Right kidney (tissue), 9 donors: ENCODE measurements at places on chromosomes 2 and 18.

GRCh38 chr2:5991305-5991968 lies 299.3 kb downstream of the SOX11 start:
- no peak for DNase-seq

GRCh38 chr2:128783896-128784295 lies 465.2 kb upstream of the HS6ST1 start:
- DNase-seq = no peak

GRCh38 chr2:53021828-53022227 lies 745.8 kb upstream of the CHAC2 start:
- no peak for DNase-seq

- no peak for DNase-seq
These were observed 52.9 kb downstream of the CRACDL start for GRCh38 chr2:98882971-98883779.

- DNase-seq = no peak
These were observed 26.9 kb upstream of the CDH19 start for GRCh38 chr18:66630831-66631230.

GRCh38 chr2:187525163-187525900 lies 28.9 kb downstream of the TFPI start:
- DNase-seq = no peak

GRCh38 chr18:43572163-43572562 lies 294.9 kb upstream of the SYT4 start:
- DNase-seq = no peak

DNA sequence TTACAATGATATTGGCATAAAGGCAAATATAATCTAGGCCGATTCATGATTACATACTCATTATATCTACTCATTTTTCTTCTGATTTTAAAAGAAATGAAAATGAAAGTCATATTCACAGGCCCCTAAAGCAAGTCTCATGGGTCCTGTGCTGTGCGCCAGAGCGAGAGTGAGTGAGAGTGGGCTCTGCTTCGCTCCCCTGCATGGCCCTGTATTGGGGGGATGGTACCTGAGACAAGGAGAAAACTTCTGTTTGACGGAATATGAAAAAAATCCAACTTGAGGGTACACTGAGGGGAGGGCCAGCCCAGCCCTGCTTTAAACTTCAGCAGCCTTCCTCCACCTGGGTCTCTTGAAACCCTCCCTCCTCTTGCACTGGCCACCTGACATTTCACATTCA lies 81.4 kb upstream of the RGPD5 start:
- no peak for DNase-seq

DNA sequence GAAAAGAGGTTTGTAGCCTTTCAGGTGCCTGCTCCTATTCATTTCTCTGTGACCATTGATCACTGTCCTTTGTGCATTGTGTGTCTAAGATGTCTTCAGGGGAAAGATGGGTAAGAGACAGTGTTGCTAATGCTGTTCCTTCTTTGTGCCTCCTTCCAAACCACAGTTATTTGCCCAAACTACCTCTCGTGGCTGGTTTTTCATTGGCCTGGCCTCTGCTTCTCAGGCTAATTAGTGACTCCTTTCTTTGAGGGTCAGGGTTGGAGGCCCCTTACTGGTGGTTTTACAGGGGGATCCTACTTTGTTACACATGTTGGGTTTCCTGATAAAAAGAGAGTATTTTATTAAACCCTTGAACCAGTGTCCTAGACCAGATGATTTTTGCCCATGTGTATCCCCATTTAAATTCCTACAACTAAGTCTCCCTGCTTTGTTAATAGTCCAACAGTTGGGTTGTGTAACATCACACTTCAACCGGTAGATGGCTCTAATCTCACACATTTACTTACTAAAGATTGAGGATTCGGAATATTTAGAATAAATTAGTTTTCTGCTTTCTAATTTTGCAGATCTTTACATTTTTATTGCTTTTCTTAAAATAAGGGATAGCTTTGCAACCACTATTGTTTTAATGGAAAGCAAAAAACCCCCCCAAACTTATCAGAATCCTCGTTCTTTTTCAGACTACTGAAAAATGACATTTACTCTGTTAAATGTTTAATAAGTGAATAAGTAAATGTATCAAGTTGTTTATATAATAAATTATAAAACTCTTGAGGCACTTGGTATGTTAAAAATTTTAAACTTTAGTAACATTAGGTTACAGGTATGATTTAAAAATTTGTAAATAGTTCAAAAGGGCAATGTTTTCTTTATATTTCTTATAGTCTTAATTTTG lies 2.4 kb downstream of the MARS2 start:
- peak; percentile 13 for DNase-seq

GRCh38 chr18:76213991-76214390 lies 281.1 kb downstream of the ZNF516 start:
- DNase-seq = no peak

DNA sequence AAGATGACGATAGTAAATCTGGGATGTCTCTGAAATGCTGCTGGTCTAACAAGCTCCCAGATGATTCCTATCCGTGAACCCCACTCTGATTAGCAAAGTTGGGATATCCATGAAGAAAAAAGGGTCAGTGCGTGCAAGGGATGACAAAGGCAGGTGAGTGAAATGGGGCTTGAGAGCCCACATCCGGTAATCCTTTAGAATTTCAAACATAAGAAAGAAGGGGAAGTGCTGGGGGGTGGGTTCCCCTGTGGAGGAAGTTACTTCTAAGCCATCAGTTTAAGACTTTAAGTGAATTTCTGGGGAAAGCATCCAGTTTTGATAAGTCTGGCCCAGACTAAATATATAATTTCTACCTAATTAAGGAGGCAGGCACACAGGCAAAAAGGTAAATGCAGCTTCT lies 209.5 kb downstream of the DPP10 start:
- DNase-seq = no peak

GRCh38 chr2:235659767-235660322 lies 166.0 kb downstream of the AGAP1 start:
- DNase-seq = no peak

DNA sequence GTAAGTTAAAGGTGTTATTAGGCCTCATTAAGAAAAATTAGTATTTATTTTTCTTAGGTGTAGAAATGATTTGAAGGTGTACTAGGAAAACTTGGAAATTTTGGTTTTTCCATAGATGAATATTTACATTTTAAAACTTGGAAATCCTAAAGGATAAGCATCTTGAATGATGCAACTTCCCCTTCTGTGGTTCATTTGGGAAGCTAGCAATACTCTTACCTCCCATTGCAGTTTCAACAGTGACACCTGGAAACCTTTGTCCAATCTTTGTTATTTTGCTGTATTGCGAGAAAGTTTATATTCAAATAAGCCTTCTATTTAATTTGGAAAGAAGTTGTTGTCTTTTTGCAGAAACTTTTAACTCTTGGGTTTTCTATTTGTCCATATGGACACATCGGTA lies 68.5 kb downstream of the ZEB2 start:
- DNase-seq = no peak

- DNase-seq = no peak
These were observed 77.8 kb downstream of the GALNT14 start for GRCh38 chr2:31060397-31060796.

- DNase-seq = no peak
These were observed 86.4 kb upstream of the KCNE4 start for GRCh38 chr2:222965555-222965954.

DNA sequence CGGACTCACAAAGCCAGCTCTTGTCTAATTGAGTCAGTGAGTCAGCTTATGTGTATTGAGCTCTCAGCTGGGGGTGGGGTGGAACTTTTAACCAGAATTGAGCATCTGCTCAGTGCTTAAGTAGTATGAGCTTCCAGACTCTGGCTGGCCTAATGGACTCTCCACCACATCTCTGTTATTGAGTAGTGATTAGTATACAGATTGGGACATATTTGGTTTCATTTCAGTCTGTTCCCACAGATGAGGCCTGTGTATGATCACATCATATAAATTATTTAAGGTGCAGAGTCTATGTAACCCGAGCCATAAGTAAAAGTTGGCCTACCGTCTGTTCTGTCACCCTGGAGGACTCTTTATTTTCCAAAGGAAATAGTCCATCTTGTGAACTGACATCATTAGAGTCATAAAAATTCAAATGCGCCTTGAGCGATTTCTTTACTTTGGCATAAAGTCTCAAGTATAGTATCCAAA lies 152.1 kb downstream of the THSD7B start:
- peak; percentile 14 for DNase-seq

GRCh38 chr18:31102941-31103340 lies 720 bp upstream of the DSC2 start:
- DNase-seq = no peak

DNA sequence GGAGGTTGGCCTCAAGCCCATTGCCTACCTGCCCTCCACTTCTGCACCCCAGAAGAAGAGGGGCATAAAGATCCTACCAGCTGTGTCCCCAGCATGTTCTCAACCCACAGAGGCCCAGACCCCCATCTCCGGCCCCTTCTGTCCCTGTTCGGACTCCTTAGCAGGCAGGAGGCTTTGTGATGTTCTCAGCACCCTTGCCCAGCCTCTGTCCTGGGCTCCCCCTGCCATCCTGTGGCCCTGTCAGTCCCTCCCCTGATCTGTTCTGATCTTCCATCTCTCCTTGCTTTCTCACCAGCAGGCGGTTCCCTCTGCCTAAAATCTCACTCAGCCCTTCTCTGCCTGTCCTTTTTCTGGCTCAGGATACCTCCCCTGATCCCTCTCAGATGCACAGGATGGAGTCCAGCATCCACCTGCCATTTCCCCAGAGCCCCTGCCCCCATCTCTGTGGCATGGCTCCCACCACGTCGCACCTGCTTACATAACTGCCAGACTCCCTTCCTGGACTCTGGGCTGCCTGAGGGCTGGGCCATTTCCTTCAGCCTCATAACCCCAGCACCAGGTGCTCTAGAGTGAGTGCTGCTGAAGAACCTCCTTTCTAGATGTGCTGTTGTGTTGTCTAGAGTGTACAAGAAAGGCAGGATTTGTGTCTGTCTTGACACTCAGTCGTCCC lies 134.0 kb downstream of the CTIF start:
- no peak for DNase-seq

DNA sequence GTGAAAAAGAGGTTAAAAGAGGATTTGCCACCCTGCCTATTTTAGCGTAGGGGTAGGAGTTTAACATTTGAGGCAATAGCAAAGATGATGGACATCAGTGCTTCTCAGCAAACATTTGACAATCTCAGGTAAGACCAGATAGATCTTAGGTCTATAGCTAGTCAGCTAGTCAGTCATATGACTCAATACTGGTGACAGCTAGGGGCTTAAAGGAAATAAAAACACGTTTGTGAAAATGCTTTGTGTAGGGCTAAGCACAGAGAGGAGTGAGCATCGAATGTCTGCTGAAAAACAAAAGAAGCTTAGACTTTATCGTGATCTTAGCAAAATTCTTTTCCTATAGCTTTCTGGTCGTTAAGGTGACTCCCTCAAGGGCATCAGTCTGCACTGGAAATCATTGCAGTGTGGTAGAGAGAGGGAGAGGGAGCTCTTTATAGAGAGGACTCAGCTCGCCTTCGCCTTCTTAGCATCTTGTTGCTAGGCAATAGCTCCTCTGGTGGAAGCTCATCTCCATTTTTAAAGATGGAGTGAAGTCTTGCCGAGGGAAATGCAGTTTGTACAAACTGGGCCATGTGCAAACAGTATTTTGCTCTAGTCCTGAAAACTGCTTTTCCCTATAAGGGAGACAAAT lies 62.8 kb upstream of the SLC38A11 start:
- no peak for DNase-seq

GRCh38 chr2:219521066-219521880 lies 7.0 kb downstream of the ASIC4 start:
- DNase-seq = no peak

DNA sequence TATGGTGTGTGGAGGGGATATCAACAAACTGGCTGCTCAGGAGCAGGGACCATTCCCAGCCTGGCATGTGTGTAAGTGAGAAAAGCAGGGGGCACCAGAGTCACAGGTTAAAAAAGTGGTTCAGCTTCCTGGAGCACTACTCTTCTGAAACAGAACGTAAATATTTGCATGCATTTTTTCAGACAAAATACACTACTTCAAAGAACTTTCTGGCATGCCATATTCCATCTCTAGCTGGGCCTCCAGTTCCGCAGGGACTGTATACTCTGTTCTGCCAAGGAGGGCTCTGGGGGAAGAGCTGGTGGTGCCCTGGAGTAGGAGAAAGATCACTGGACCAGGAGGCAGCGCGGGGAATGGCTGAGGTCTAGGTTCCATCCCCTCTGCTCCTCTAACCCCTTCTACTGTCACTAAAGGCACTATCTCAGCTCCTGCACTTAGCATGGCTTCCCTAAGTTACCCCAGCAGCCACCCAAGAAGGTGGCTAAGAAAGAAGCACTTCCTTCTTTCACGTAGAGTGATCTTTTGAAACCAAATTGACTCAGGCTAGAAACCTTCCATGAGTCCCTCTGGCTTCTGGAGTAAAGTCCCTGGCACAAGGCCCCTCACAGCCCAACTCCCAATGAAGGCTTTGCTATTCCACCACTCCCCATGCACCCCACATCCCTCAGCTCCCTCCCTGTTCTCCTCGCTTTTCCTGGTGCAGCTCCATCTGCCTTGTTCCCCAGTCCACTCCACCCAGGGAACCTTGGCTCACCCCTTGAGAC lies 57.6 kb upstream of the CABLES1 start:
- DNase-seq = no peak

DNA sequence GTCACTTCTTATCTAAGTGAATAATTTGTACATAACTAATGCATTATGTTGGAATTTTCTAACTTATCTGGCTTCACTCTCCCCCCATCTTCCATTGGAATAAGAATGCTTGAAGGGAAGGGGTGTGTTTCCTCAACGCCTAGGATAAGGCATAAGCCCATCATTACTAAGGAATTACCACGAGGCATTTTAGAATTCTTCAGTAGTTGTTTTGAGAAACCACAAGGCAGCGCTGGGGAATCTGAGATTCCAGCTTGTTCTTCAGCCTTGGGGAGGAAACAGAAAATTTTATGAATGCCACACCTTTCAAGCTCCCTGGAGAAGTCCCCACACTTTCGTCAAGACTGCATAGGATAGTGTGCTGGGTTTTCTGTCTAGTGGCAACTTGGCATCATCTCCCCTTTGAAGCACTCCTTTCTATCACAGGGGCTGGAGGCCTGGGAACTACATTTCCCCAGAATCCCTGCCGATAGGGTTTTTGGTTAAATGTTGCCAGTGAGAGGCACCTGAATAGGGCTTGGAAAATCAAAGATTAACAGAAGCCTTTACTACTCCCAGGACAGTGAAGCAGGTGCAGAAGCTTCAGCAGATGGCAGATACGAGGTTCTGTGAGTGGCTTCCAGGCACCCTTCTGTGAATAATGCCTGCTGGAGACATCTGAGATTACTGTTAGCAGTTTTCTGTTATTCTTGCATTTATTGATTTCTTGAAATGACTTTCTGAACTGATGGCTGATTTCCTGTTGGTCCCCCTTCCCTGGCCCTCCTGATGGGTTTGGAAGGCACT lies 192.7 kb upstream of the REV1 start:
- DNase-seq = no peak
